ENCODE measurements at places on chromosomes 4 and X.

DNA sequence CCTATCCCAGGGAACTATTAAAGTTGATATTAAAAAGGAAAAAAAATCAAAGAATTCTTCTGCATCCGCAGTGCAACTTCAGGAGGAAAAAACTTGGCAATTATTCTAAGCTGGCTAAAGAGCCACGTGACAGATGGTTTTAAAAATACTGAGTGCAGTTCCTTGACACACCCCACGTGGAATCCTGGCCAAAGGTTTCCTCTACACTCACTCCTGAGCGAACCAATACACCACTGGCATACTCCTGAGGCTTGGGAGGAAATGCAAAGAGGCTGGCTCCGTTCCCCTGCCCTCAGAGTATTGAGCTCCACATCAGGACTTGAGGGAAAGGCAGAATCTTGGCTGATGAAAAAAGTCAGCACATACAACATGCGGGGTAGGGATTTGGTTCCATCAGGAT lies 133.8 kb upstream of the ATP6AP2 start:
- DNase-seq = no peak

- DNase-seq = no peak
Measured at GRCh38 chr4:101345271-101345595, 2.1 kb downstream of the PPP3CA start.

DNA sequence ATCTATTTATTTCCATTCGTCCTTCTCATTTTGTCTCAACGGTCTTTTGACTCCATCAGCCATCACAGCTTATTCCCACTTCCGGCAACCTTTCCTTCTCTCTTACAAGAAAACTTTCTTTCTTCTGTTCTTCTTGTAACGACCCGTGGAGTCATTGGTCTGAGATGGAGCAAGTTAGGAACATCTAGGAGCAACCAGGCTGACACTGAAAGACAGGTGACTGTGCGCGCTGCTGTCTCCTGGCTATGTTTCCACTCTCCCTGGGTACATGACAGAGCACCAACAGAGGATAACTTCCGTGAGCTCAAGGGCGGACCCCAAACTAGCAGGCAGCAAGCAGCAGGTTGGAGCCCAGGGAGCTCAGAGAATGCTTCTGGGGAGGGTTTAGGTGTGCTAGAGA lies 2.5 kb downstream of the FGF5 start:
- DNase-seq = no peak

DNA sequence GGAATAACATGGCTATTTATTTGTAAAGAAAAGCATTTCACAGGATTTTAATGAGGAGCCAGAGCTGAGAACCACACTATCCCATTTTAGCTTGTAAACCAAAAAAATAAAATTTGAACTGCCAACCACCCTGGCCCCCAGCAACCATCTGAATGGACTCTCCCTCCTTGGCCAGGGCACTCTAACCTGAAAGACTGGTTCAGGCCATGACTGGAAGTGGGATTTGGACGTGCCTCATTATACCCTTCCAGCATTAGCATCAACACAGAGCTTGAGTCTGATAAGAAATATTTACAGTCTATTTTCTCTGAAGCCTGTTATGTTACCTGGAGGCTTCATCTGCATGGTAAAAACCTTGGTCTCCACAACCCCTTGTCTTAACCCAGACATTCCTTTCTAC lies 30.0 kb downstream of the METAP1 start:
- DNase-seq = no peak

- no peak for DNase-seq
Measured at GRCh38 chrX:134732676-134733075, 74.4 kb upstream of the PLAC1 start.

GRCh38 chr4:44988011-44988410 lies 261.7 kb upstream of the GNPDA2 start:
- no peak for DNase-seq

- DNase-seq = no peak
Measured at GRCh38 chrX:136589966-136590365, 58.0 kb downstream of the VGLL1 start.

- no peak for DNase-seq
Measured at GRCh38 chr4:56806666-56807065, 14.8 kb downstream of the SPINK2 start.

GRCh38 chr4:171857302-171858012 lies 44.3 kb downstream of the GALNTL6 start:
- DNase-seq = no peak

GRCh38 chrX:138765051-138765450 lies 53.5 kb upstream of the FGF13 start:
- DNase-seq = no peak

- no peak for DNase-seq
Measured at GRCh38 chr4:37747772-37748330, 61.7 kb upstream of the RELL1 start.

DNA sequence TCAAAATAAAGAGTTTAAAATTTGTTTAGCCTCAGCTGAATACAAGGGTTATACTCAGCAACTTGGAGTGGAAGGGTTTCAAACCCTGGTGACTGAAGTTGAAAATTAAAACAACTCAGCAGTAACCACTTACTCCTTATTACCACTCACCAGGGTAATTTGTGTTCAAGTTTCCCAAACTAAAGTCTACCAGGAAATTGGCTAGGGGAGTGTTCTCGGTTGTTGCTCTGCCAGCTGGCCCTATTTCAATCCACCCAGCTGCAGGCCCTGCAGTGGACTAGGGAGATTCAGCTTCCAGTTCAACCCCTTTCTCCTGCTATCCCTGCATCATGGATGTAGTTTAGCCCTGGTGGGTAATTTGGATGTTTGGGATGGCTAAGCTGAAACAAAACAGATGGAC lies 37.8 kb upstream of the EXOC1L start:
- DNase-seq = no peak

GRCh38 chrX:5998901-5999300 lies 229.8 kb downstream of the NLGN4X start:
- no peak for DNase-seq

DNA sequence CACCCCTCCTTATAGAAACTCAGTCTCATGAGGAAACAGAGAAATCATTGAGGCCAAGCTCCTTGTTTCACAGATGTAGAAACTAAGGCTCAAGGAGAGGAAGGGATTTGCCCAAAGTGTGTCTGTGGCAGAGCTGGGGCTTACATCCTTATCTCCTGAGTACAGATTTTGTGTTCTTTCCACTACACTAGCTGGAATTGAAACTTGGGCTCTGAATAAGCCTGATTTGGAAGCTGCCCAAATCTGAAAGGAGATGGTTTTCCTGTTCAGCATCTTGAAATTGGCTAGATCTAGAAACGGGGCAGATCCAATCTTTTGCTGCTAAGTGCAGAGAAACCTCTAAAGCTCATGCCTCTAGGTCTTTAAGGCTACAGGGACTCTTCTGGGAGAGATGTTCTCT lies 24.3 kb downstream of the AWAT2 start:
- DNase-seq = no peak

GRCh38 chrX:133511041-133511440 lies 95.8 kb upstream of the GPC4 start:
- no peak for DNase-seq

GRCh38 chr4:1240721-1241465 lies 8.0 kb downstream of the CTBP1 start:
- DNase-seq = no peak

DNA sequence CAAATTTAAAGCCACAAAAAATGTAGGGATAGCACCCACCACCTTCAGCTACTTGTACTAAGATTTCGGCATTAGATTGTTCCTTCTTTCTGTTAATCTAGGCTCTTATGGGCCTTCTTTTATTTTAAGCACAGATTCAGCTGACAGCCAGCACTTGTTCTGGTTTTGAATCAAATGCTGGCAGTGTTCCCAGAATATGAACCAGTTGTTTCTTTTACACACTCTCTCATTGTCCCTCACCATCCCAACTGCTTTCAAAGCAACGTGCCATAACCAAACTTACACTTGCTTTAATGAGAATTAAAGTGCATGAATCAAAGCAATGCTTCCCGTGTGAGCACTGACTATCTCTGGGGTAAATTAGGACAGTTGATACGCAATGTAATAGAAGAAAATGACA lies 744.5 kb upstream of the FAM241A start:
- DNase-seq = no peak

DNA sequence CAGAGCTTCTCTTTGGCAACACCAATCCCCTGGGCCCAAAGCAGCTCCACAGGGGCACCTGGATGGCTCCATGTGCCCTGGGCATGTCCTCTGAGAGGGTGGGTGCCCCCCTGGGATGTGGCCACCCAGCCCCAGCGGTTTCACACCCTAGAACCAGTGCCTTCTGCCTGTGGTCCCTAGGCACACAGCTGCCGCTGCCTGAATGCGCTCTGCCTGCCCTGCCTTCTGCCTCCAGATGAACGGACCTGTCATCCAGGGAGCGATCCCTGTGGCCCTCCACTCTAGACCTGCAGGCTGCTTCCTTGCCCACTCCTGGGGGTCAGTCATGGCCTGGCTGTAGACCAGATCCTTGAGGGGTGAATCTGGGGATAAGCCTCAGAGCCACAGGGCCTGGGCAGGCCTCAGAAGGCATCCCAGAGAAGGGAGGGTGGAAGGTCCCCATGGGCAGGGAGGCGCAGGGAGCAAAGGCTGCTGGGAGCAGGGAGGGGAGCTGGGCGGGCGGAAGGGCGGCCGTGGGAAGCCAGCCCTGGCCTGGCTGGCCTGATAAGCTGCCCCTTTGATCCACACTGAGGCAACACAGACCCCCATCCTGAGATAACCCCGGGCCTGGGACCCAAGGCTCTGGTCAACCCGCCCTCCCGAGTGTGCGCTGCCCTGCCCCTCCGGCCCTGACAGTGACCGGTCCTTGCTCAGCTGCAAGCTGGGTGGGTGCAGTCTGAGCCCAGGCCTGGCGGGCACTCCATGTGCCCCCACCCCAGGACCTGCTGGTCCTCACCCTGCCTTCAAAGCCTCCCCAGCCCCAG lies 8.1 kb upstream of the FGFR3 start:
- no peak for DNase-seq

DNA sequence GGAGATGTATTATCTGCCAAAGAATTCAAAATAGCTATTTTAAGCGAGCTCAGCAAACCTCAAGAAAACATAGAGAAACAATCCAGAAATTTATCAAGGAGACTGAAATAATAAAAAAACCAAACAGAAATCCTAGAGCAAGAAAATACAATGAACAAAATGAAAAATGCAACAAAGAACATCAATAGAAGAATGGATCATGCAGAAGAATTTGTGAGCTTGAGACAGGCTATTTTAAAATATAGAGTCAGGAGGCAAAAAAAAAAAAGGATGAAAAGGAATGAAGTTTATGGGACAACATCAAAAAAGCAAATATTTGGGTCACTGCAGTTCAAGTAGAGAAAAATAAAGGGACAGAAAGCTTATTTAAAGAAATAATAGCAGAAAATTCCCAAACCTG lies 29.1 kb downstream of the CENPE start:
- no peak for DNase-seq

DNA sequence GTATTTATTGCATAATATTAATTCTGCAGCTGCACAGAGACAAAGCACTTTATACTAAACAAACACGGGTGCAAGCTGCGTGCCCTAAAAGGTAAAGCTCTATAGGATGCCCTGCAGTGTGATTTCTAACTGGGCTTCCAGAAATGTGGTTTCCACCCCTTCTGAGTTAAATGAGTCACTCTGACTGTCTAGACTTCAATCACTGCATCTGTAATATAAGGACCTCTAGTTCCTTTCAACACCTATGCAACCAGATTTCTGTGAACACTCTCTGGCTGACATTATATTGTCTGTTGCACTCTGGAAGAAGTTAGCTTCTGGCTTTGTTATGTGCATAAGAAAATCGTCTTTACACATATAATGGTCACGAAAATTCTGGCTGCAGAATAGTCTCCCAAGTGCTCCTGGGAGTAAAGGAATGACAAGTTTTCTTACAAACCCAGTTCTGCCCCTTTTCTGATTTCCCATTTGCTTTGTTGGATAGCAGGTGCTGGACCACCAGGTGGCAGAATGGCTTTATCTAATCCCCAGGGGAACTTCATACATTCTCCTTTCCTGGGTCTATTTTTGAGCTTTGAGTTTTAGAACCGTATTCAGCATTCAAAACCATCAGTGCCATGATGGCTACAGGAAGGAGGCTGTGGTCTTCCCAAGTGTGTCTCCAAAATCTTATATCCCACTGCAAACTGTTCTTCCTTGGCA lies 842.2 kb downstream of the STIM2 start:
- peak; percentile 50 for DNase-seq

DNA sequence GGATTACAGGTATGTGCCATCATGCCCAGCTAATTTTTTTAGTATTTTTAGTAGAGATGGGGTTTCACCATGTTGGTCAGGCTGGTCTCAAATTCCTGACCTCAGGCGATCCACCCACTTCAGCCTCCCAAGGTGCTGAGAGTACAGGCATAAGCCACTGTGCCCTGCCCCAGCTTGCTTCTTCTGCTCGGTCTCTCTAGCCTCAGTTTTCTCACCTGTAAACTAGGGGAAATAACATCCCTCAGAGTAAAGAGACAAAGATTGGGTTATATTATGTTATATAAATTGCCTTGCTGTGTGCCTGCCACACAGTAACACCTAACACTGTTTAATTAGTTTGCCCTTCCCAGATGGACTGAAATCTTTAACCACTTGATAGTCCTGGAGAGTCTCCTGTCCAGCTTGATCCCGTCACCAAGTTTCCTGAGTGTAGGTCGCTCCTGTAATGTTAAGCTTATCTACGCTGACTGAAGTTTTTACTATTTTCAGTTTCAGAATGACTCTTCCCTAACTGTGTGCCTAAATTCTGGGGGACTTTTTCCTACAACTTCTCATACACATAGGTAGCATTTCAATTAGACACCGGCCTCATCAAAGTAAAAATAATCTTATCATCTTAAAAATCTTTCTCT lies 412.7 kb upstream of the TENM3 start:
- no peak for DNase-seq

GRCh38 chr4:55409468-55410171 lies 13.9 kb downstream of the TMEM165 start:
- no peak for DNase-seq

GRCh38 chrX:111695297-111695880 lies 14.4 kb downstream of the ALG13 start:
- no peak for DNase-seq

- DNase-seq = no peak
Measured at GRCh38 chrX:146424422-146424821, 385.1 kb upstream of the CXorf51B start.

- DNase-seq = no peak
Measured at GRCh38 chrX:45368705-45369104, 168.0 kb upstream of the DIPK2B start.

Data from dorsolateral prefrontal cortex (tissue), 122 donors.